Glomerular endothelial cell (primary cell): ENCODE measurements at places on chromosomes 11 and 22. TPM values are rescaled to one million over a fixed set of nuclear protein-coding genes. Genes with fewer than 3 reads are reported as not detected.
A peak's percentile ranks its signal among the peaks of the same experiment; 100 is the strongest.

DNA sequence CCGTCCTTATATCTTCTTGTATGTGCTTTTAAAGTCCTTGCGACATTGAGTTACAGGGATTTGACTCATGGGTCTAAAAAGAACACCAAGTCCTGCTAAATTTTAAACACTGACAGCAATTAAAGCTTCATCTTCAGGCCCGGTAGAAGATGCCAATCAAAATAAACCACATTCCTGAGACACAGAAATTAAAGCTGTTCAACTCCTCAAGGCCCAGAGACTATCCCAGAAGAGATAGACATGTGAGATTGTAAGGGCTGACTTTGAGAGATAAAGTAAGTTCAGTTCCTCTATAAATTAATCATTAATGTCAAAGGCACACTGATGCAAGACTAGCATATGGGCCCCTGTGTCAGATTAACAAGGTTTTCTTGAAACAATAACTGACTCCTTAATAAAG is 49.8 kb downstream of the OSBPL5 start:
- no peak for DNase-seq

DNA sequence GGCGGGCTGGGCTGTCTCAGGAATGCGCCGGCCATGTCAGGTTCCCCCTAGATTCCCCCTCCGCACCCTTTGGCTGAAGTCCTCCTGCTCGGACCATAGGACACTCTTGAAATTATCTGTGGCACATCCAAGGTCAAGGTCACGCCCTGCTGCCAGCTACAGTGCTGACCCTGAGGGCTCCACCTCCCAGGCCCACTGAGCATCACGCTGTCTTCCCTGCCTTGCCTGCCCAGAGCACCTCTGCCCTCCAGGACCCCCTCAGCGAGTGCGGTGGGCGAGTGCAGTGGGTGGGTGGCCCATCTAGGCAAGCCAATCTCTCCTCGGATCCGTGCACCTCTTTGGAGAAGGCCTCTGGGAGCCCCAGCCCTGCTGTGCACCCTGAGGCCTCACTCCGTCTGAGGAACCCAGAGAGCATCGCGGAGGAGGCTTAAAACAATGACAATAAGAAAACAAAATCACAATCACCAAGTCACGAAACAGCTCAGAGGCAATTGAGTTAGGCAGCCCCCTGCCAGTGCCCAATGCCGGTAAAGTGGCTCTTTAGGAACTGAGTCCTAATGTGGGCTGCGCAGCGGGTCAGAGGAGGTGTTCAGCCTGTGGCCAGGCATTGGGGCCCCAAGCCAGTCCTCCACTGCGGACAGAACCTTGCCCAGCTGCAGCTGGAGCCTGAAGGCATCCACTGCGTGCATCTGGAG is 26.5 kb upstream of the CCDC188 start:
- no peak for DNase-seq

DNA sequence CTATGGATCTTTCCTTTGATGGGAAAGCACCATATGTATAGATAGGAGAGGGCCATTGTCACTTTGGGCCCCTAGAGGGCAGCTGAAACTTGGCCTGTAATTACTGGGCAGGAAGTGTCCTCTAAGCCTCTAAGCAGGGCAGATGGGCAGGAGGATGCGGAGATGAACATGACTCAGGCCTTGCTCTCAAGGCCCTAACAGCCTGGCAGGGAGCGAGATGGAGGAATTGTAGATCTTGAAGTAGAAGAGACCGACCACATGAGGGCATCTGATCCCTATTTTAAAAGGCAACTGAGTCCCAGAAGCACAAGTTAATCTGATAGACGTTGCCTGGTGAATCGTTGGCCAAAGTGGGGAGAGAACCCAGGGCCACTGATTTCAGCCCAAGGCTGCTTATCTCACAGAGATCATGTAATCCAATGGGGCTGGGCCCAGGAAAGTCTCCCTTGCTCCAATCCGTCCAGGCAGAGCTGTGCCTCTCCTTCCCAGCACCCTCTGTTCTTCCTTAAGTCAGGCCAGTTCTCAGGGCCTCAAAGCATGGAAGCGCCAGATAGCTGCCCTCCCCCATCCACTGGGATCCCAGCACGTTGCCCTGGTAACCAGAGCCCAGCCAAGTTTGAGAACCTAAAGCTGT is 2.5 kb upstream of the SEPTIN3 start:
- DNase-seq: peak; percentile 72

Gene LARGE2
- total RNA-seq: not detected in 2 replicates

GRCh38 chr11:96235751-96236150 is 107.2 kb downstream of the MAML2 start:
- DNase-seq: no peak

GRCh38 chr22:23182309-23183060 is 2.2 kb downstream of the BCR start:
- no peak for DNase-seq

GRCh38 chr11:132655187-132655855 is 877.0 kb downstream of the OPCML start:
- no peak for DNase-seq

DNA sequence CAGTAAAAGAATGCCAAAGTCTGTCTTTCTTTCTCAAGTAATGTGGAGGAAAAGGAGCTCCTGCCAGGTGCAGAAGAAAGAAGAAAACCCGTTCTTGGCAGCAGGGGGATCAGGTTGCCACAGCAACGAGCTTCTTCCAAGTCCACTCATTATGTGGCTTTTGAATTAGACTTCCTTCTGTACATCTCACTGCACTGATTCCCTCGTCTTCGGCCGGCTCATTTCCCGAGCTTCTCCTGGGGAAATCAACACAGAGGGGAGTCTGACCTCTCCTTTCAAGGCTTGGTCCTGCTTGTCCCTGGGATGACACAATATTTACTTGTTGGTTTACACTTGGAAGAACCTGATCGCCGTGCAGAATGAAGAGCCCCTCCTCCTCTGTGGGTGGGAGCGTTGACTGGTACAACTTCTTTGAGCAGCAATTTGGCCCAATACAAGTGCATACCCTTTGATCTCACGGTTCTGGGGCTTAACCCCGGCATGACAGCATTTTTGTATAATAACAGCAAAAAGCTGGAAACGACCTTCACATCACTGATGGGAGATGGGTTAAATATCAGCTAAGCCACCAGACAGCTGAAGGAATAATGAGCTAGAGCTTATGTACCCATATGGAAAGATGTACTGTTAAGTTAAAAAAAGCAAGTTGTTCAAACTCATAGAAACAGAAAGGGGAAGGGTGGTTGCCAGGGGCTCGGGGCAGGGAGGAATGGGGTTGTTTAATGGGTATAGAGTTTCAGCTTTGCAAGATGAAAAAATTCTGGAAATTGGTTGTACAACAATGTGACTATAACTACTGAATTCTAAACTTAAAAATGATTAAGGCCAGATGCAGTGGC is 35.4 kb downstream of the MCHR1 start:
- no peak for DNase-seq

- peak; percentile 23 for DNase-seq
These were observed 976.3 kb upstream of the FAT3 start for GRCh38 chr11:91248199-91248807.

Gene DENND6B
- 6.4 and 15.2 TPM in 2 replicates for total RNA-seq

Gene THYN1
- 57.5 and 71.5 TPM in 2 replicates for total RNA-seq

- no peak for DNase-seq
These were observed 1138.5 kb downstream of the BRD1 start for GRCh38 chr22:48689206-48689605.

- DNase-seq: no peak
These were observed 30.9 kb downstream of the C22orf31 start for GRCh38 chr22:29030618-29031226.

Gene BIK
- total RNA-seq: 0.58 and 2.5 TPM in 2 replicates

DNA sequence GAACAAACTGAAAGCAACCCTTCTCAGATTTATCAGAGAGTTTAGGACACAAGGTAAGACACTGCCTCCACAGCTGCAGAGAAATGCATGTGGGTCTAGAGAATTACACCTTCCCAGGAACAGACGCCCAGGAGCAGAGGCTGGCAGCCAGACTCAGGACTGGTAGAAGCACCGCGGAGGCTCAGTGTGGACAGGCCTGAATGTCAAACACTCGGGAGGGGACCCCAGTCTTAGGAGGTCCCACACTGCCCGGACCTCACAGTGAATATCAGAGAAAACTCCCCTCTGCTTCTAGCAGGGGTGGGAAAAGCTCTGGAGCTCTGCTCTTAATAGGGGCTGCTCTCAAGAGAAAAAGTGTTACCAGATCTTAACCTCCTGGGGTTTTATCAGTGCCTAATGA is 952.7 kb downstream of the BRD1 start:
- DNase-seq: no peak

Gene PLAAT2
- total RNA-seq: not detected in 2 replicates

Gene FREY1
- 0.29 TPM in 1 of 2 replicates, not detected in the other for total RNA-seq

DNA sequence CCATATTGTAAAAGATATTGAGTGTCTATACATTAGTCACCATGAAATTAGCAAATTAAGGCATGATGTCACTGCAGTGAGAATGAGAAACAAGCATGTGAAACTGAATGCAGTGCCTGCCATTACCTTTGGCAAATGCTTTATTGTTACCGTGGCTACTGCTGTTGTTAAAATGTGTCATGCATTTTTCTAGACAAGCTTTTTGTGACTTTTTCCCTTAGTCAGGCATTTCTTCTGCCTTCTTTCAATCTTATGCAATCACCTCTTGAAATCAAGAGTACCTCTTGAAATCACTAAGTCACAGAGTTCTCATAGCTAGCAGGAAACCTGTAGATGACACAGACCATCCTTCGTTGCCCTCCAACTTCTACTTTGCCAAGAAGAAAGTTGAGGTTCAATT is 461.7 kb upstream of the TENM4 start:
- DNase-seq: no peak

DNA sequence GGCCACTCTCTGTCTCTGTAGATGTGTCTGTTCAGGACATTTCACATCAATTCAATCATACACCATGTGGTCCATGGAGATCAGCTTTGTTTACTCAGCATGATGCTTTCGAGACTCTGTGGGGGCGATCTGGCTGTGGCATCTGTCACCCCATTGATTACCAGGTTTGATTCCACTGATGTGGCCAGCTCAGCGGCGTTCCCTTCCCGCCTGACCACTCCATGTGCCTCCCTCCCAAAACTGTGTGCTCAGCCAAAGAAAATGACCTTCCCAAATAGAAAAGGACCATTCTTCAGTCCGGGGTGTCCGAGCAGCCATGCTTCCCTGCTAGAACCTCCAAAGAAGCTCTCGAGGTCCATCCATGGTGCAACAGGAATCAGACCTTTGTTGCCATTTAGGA is 89.1 kb downstream of the BRD1 start:
- no peak for DNase-seq

DNA sequence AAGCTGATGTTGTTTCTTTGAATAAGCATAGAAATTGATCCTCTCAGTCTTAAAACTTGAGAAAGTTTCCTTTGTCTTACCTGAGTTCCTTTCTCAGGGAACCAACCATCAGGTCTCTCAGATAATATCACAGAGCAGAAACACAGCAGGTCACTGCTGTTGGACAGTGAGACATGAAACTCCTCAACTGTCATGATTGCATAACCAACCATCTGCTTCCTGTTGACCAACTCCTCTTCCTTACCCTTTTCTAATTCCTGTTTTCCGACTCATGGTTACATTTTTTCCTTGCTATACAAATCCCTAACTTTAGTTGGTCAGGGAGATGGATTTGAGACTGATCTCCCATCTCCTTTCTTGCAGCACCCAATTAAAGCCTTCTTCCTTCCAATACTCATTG is 845.3 kb downstream of the FAM181B start:
- DNase-seq: no peak

DNA sequence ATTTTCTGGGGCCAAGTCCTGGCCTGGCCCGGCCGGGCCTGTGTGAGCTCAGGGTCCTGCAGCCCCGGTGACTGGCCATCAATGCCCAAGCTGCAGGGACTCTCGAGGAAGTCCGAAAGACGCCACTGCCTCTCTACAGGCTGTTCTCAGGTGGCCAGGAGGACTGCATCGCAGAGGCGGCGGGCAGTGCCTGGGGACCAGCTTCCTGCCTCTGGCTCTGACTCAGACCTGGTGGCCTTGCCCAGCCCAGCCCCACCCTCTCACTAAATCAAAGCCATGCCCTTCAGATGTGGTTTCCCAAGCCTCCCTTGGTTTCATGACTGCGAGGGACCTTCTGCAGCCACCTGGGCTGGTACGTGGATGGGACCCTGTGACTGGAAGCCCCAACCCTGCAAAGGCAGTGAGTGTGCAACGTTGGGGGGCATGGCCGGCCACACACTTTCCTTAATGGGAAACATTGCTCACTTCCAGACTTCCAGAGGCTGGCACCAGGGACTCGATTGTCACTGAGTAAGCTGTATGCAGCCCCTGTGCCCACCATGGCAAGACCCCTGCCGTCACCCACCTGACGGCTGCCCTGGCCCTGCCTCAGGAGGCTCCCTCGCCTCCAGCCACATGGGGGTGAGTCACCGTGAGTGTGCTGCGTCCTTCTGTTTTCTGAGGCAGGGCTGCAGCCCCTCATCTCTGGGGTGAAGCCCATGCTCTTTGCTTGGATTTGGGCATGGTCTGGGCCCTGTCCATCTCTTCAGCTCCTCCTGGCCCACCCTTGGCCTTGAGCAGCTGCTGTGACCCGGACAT is 6.0 kb upstream of the FGF3 start:
- no peak for DNase-seq

Gene KRTAP5-9
- not detected in 2 replicates for total RNA-seq

DNA sequence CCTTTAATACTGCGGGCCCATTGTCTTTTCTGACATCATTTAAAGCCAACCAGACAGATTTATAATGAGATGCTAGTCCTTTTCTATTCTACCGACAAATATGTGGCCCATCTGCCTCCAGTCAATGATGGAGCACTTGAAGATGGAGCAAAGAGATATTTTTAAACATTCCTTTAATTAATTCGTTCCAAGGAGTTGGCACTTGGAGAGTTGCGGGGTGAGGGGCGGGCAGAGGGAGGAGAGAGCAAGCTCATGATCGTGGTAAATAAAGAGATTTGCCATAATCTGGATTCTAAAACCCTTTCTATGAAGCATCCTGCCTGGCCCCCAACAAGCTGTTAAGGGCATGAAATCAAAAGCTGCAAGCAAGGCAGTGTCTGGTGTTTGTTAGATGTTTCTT is 5.0 kb downstream of the SLC1A2 start:
- DNase-seq: no peak

Gene OR51B2
- total RNA-seq: not detected in 2 replicates

GRCh38 chr11:46905806-46906205 is 12.5 kb downstream of the LRP4 start:
- no peak for DNase-seq

GRCh38 chr22:38935616-38936015 is 21.8 kb upstream of the APOBEC3A start:
- DNase-seq: no peak

GRCh38 chr11:7931168-7931567 is at the start of gene OR10A6:
Gene OR10A6, minus strand, starts transcription at chr11:7931268. Its CDS starts 2,606 bp downstream, at chr11:7928662.
- DNase-seq: no peak
